C1 segment of cervical spinal cord (tissue), 14 donors: ENCODE measurements at places on chromosomes 16 and 17.

GRCh38 chr17:63697341-63698286 is 2.3 kb downstream of the LIMD2 start:
- DNase-seq = peak; percentile 34

DNA sequence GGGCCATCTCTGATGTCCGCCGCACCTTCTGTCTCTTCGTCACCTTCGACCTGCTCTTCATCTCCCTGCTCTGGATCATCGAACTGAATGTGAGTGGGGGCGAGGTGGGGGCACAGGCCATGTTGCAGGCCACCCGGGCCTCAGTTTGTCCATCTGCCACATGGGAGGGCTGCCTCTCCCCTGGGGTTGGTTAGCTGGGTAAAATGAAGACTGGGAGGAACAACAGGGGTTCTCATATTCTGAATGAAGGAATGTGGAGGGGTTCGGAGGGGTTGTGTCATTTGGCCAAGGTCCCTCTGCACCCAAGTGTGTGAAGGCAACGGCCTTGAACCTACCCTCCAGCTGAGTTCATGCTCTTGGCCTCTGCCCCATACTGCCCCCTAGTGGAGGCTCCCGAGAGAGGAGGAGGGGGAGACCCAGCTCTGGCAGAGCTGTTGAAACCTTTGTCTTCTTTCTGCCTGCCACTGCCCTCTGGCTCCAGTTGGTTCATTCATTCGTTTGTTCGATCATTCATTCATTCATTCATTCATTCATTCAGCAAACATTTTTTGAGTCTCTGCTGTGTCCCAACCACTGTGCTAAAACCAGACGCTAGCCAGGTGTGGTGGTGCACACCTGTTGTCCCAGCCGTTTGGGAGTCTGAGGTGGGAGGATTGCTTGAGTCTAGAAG is 11.4 kb upstream of the TCAP start:
- DNase-seq = peak; percentile 61

- DNase-seq = no peak
Observed at GRCh38 chr17:78805301-78805700, 23.2 kb upstream of the CYTH1 start.

GRCh38 chr17:47288531-47289116 is 35.0 kb downstream of the ITGB3 start:
- DNase-seq = no peak

DNA sequence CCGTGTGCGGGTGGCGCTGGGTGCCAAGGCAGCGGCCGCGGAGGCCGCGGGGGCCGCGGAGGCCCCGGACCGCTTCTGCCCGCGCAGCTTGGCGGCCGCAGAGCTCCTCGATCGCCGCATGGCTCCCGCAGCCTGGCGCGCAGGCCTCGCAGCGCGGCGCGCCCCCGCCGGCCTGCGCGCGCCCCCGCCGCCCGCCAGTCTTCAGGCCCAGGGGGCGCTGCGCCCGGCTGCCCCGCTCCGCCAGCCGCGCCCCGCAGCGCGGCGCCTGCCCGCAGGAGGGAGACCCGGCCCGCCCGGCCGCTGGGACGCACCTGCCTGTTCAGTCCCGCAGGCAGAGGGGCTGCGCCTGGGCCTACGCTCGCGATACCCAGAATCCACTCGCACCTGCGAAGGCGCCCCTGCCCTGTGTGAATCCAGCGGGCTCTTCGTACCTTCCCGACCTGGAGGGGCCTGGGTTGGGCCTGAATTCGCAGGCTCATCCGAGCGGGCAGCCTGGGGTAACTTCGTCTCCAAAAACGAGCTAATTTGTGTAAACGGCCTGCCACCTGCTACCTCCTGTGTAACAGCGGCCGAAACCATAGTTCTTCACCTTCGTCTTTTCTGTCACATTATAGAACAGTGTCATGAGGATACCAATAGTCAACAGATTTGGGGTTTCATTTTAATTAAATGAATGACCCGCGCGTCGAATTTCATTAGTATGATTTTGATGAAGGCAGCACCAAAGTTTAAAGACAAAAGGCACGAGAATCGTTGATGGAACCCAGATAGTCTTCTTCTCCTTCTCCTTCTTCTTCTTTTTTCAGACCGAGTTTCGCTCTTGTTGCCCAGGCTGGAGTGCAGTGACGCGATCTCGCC is at the start of gene CENPV:
TSS of gene CENPV (minus strand) at position 153 of the 858 bp plus-strand sequence. CDS start at position 120, 33 bp downstream.
- peak; percentile 44 for DNase-seq

- no peak for DNase-seq
Observed at GRCh38 chr16:9469512-9469911, 378.1 kb downstream of the HAPSTR1 start.

DNA sequence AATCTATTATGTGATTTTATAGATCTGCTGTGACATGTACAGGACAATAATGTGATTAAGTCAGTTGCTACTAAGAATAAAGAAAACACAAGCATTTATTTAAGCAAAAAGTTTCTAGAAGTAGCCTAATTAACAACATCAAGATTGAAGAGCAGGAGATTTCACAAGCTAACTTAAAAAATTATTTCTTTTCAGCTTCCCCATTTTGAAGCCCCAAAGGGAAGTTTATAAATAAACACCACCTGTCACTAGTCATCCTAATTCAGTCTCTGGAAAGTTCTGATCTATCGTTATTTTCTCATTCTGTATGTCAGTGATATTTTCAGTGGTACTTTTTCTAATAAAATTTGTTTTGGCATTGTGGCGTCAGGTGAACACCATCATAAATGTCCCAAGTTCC is 8.3 kb downstream of the CAPNS2 start:
- no peak for DNase-seq

DNA sequence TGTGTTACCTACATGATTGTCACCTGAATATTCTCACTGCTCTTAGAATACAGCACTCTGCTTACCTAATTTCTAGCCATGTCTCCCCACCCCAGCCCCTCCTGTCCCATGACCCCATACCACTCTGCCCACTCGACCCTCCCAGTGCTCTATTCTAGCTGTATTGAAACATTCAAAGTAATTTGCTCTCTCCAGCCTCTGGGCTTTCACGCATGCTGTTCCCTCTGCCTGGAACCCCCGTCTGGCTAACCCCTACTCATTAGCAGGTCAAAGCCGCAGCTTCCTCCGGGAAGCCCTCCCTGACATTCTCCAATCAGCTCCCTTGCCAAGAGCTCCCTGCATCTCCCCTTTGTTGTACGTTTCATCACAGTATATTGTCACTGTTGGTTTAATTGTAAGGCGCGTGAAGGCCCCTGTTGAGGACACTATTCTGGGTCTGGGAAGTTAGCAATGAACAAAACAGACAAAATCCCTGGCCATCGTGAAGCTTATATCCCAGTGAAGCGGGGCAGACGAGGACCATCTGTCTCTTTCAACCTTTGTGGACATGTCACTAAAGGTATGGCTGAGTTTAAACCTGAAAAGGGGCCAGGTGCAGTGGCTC is 72.3 kb upstream of the LHX1 start:
- DNase-seq = no peak

GRCh38 chr17:537133-537532 is 177.5 kb downstream of the VPS53 start:
- no peak for DNase-seq

DNA sequence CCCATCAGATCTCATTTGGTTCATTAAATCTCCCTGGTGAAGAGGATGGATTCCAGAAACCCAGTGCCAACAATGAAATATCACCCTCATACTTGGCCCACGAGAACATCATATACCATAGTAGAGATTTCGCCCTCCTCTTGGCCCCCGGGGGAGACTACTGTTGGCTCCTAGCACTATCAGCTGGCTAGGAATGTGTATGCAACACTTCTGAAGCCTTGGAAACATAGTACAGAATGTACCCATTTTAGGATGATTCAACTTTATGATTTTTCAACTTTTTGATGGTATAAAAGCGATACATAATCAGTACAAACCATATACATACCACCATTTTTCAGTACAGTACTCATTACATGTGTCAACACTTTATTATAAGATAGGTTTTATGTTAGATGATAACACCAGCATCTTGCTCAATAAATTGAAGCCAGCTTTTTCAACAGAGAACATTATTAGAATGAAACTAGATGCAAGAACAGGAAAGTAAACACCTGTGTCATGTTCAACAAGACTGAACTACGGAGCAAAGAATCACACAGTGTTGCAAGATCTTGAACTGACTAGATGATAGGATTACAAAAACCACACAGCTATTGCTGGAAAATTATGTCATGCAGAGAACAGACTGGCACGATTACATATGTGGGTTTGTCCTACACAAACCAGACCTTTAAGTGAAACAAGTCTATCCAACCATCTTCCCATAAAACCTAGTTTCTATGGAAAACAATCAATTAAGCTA is 17.2 kb downstream of the RSL1D1 start:
- no peak for DNase-seq

DNA sequence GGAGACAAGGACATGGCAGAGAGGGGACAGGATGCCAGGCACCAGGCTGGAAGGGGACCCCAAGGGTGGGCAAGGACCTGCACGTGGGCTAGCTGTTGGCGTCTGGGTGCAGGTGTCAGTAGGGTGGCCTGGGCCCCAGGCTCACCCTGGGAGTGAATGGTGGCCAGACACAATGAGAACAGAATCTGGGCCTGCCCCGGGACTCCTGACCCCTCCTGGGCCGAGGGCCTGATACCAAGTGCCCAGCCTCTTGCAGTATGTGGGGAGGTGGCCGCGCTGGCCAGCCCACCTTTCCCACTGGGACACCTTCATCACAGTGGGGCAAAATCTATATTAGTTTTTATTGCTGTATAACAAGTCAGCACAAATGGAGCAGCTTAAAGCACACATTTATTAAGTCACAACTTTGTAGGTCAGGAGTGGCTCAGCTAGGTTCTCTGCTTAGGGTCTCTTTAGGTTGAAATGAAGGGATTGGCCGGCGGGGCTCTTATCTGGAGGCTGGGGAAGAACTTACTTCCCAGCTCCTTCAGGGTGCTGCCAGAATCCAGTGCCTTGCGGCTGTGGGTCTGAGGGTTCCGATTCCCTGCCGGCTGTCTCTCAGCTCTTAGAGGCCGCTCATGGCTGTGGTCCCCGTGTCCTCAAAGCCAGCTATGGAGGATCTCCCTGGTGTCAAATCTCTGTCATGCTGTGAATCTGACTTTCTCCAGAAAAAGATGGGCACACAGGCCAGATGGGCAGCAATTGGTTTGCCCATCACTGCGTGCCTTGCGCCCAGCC is 3.6 kb downstream of the PRSS33 start:
- no peak for DNase-seq

GRCh38 chr17:9533441-9533840 is 42.2 kb downstream of the STX8 start:
- DNase-seq = no peak

- DNase-seq = no peak
Observed at GRCh38 chr17:33302394-33302793, 9.3 kb upstream of the ASIC2 start.

DNA sequence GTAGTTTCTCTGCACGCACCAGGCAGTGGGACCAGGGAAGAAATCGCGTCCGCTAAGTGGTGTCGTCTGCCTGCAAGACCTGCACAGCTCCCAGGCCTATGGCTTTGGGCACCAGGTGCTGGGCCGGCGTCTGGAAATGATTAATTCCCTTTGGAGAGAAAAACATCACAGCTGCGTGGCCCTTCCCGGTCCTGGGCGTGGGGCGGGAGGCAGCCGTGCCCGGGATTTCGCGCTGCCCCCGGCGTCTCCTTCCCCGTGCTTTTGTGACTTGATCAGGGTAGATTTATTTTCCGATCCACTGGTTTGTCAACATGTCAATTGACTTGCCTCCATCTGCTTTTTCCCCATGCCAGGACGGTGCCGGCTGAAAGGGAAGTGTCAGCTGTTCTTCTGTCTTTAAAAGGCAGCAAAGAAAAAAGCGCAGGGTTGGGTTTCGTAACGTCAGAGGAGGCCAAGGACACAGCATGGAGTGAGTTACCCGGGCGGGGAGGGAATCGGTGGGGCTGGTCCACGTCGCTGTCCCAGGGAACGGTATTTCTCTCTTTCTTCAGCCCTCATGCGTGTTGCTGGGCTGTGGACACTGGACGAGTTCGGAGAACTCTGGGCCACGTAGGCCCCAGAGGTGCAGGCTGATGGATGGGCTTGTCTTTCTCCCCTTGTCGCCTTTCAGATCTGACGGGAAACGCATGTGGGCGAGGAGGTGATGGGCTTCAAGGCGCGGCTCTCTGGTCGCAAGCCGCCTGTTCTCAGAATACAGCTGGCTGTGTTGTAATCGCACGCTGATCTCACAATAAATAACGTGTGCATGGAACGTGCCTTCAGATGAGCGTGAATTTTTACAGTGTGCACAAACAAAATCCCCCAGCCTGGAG is 188.1 kb upstream of the ZNF469 start:
- no peak for DNase-seq

DNA sequence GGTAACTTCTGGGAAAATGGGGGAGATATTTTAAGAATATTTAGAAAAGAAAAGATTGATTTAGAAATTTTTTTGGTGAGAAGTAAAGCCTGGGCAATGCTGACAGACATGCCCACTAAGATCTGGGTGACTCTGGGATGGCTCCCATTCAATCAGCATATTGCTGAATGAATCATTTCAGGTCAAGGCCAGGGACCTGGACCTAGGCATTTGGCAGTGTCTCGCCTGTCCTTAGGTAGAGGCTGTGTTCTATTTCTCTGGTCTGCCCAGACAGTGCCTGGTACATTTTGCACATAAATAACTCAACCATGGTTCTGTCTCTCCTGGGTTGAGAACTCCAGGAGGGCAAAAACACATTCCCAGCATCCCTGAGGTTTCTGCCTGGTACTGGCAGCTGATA is 39.9 kb downstream of the SMPD3 start:
- DNase-seq = no peak

DNA sequence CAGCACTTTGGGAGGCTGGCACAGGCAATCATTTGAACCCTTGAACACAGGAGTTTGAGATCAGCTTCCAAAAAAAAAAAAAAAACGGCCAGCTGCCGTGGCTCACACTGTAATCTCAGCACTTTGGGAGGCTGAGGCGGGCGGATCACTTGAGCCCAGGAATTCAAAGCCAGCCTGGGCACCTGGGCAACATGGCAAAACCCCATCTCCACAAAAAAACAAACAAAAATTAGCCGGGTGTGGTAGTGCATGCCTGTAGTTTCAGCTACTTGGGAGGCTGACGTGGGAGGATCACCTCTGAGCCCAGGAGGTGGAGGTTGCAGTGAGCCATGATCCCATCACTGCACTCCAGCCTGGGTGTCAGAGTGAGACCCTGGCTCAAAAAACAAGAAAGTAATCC is 39.0 kb downstream of the GRB2 start:
- no peak for DNase-seq

DNA sequence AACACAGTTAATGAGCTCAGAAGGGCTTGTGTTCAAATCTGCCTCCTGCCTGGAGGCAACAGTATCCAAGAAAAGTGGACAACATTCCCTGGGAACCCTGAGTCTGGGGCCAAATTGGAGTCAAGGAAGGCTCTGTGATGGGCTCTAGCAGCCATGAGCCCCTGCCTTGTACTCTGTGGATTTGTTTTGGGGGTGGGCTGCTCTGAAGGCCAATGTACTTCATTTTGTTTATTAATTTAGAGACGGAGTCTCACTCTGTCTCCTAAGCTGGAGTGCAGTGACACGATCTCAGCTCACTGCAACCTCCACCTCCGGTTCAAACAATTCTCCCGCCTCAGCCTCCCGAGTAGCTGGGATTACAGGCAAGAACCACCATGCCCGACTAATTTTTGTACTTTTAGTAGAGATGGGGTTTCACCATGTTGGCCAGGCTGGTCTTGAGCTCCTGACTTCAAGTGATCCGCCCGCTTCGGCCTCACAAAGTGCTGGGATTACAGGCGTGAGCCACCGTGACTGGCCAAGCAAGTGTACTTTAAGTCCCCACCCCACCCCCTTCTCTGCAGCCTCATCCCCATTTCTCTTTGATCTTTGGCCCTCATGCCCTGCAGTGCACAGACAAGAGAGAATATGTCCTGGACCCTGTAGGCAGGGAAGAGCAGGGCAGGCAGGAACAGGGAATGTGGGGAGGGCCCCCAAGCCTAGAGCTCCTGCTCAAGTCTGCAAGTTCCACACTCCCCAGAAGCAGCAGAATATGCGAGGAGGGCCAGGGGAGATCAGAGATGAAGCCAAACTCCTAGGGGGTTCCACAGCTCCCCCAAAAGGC is 2.7 kb upstream of the GIP start:
- DNase-seq = no peak

- no peak for DNase-seq
Observed at GRCh38 chr17:19708431-19709175, 7.8 kb downstream of the SLC47A2 start.
